Activated T-helper 2 cell treated with anti-CD3 and anti-CD28 coated beads, Interferon-gamma antibody, Interleukin-2, Interleukin-4, amounts not matched to agents 10 μg/mL and 5 μg/mL and 100 μg/mL, durations not matched to agents 14 hours and 24 hours and 36 hours (primary cell): ENCODE measurements at places on chromosomes 12 and 14.
A peak's percentile ranks its signal among the peaks of the same experiment; 100 is the strongest.

GRCh38 chr14:23613242-23614070 lies 22.7 kb upstream of the DHRS2 start:
- DNase-seq: no peak

GRCh38 chr12:84077679-84078078 lies 834.9 kb downstream of the SLC6A15 start:
- no peak for DNase-seq

DNA sequence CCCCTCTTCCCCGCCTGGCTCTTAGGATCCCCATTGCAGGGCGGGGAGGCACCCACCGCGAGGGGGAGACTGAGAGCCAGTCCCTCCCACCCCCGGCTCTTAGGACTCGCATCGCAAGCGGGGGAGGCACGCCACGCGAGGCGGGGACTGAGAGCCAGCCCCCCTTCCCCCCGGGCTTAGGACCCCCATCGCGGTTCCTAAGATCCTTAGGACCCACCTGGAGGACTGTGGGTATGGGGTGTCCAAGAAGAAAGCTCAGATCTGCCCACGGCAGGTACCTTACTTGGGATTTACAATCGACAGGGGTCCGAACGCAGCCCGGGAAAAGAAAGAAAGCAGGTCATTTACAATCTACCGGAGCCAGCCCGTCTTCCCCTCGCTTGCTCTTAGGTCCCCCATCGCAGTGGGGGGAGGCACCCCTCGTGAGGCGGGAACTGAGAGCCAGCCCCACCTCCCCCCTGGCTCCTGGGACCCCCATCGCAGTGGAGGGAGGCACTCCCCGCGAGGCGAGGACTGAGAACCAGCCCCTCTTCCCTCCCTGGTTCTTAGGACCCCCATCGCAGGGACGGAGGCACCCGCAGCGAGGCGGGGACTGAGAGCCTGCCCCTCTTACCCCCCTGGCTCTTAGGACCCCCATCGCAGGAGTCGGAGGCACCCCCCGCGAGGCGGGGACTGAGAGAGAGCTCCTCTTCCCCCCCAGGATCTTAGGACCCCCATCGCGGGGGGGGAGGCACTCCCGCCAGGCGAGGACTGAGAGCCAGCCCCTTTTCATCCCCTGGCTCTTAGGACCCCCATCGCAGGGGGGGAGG lies 43.7 kb downstream of the DDX11 start:
- peak; percentile 24 for DNase-seq

GRCh38 chr12:132948146-132949066 lies 7.7 kb downstream of the ZNF605 start:
- no peak for DNase-seq

DNA sequence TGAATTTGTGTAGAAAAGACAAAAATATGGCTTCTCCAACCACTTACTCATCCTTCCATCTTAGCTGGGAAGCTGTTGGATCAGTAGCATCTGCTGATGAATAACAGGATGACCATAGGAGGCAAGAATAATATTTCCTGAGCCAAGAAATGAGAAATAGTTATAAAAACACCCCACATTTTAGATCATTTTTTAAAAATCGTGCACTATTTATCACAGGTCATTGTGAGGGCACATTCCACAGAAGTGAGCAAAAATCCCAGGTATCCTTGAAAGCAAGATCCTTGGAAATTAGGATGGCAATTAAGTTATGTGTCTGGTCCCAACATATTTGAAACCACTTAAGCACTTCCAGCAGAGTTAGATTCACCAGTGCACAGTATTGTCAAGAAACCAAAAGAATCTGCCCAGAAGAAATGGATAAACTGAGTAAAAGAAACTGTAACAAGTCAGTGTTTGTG lies 8.4 kb downstream of the FAR2 start:
- no peak for DNase-seq

DNA sequence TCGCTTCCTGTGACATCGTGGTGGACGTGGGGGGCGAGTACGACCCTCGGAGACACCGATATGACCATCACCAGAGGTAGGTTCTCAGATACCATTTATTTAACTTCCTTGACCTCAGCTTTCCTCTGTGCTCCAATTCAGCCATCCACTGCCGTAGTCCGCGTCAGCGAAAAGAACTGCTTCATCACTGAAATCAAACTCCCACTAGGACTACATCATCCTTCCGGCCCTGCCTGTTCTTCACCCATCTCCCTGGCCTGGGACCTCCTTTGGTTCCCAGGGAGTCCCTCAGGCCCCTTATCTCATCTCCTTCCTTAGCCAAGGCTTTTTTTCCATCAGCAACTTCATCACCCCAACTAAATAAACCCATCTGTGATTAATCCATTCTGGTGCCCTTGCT lies 692 bp downstream of the MYG1 start:
- DNase-seq: no peak

DNA sequence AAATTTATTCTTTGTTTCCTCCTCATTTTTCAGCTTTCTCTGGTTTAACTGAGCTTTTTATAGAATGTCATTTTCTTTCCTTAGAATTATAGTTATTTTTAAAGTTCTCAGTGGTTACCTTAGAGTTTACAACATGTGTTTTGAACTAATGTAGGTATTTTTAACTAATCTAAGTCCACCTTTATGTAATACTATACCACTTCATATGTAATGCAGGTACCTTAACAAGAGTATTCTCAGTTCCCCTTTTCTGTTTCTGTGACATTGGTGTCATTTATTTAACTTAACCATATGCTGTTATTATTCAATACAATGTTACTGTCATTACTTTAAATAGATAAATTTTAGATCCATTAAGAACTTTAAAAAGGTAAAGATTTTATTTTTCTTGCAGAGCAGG lies 30.3 kb upstream of the KCNC2 start:
- no peak for DNase-seq

GRCh38 chr12:30610718-30611117 lies 85.0 kb downstream of the IPO8 start:
- DNase-seq: no peak

- DNase-seq: no peak
Measured at GRCh38 chr12:93707836-93708235, 30.7 kb downstream of the CRADD start.

DNA sequence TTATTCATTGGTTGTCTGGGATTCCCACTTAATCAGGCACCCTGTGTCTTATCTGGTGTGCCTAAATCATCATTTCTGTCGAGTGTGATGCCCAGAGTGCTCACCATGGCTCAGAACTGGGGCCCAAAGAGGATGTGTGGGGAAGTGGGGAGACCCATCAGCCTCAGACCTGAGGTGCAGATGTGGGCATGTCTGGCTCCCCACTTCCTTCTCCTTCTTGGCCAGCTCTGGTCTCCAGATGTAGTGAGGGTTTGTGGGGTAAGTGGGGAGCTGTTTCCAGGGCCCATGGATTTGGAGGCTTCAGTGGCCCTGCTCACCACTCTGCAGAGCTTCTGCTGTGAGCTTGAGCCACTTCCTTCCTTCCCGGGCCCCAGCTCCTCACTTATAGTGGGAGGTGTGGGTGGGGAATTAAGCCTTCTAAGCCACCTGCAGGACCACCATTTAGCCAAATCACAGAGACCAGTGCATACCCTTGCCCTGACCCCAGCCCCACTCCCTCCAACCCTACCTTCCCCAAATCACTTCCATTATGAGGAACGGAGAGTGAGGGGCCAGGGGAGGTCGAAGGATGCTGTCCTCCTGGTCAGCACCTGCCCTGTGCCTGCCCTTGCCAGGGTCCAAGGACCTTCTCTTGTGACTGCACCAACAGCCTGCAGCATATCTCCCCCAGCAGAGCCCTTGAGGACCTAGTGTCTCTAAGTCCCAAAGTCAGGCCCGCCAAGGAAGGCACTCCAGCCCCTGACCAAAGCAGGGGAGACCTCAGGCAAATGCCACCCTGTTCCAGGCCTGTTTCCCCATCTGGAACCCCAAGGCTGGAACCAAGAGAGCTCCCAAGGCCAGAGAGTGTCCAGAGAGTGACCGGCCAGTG lies 278.2 kb upstream of the RTL1 start:
- DNase-seq: no peak

DNA sequence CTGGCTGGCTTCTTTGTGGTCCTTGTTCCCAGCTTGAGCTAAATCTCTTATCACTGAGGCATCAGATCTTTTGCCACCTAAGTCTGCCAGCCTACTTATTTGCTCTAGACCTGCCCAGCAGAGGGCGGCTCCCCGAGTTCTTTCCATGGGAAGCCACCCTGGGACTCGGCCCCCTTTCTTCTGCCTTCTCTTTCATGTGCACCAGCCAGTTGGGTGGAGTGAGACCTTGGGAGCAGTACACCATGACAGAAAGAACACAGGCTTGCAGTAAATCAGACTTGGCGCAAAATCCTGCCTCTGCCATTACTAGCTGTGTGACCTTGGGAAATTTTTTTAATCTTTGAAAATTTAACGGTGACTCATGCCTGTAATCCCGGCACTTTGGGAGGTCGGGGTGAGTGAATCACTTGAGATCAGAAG lies 7.4 kb downstream of the SMAGP start:
- no peak for DNase-seq

DNA sequence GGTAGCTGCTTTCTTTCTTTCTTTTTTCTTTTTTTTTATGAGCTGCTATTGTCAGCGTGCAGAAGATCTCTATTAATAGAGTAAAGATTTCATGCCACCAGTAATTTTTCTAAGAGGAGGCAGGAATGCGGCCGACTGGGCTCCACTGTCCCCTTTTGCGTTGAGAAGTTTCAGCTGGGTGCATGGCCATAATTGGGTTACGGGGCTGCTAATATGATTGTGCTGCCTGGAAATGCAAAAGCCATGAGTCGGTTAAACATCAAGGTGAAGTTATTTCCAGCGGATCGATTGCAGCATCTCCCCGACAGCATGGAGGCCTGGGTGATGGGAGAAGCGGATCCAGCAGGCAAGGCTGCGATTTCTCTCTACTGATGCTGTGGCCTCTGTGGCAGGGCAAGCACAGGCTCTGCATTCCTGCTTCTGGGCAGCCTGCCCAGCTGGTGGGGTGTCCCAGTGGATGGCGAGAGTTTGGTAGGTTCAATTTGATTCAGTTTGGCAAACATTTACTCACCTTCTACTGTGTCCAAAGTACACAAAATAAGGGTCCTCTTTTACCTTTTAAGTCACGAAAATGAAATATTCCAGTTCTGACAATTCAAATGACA lies 54.4 kb upstream of the PRMT8 start:
- no peak for DNase-seq

DNA sequence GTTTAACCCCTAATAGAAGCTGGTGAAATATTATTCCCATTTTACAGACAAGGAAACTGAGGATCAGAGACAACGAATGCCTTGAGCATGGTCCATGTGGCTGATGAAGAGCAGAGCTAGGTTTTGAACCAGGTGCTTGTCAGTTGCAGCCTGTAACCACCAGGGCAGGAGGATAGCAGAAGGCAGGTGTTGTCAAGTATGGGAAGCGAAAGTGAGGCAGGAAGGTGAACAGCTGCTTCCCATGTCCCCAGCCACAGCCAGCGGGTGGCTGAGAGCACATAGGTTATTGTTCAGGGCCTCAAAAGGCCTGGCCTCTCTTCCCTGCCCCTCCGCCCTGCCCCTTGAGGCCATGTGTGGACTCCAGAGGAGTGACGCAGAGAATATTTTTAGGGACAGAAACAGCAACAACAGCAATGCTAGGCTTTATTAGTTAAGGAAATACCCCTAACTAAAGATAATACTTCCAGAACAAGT lies 39.6 kb downstream of the IQSEC3 start:
- DNase-seq: no peak

DNA sequence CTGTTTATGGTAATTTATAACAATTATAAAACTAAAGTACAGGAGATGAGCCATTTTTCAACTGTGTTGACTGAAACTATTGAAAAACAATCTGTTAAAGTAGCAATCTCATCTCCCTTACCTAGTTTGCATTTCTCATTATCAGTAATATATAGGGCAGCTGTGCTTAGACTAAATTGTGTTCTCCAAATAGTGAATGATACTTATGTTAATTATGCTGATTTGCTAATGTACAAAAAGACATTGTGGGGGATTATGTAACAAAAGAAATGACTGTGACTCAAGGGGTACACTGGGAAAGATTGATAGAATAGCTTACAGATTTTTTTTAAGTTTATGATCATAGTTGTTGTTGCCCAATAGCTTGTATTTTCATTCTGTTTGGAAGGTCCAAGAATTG lies 207.7 kb downstream of the FUT8 start:
- no peak for DNase-seq

- peak; percentile 83 for DNase-seq
Measured at GRCh38 chr12:107320033-107320928, 226.9 kb upstream of the CRY1 start.

DNA sequence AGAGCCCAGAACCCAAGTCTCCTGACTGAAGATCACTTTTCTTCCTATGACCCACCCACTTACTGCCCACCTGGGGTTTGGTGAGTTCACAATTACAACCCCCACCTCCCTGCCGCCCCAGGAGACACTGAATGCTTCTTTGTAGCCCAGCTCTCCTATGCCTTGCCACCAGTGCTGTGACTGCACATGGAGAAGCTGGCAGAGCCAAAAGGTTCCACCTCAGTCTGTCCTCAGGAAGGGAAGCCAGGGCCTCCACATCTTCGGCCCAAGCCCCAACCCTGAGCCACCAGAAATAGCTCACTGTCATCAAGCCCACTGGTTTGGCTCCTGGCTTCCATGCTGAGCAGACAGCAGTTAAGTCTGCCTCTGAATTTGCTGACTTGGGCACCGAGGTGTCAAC lies 25.6 kb downstream of the OTUB2 start:
- no peak for DNase-seq

GRCh38 chr12:115710104-115710564 lies 567.4 kb downstream of the MED13L start:
- DNase-seq: no peak

GRCh38 chr12:87382436-87382835 lies 646.8 kb downstream of the C12orf50 start:
- no peak for DNase-seq

DNA sequence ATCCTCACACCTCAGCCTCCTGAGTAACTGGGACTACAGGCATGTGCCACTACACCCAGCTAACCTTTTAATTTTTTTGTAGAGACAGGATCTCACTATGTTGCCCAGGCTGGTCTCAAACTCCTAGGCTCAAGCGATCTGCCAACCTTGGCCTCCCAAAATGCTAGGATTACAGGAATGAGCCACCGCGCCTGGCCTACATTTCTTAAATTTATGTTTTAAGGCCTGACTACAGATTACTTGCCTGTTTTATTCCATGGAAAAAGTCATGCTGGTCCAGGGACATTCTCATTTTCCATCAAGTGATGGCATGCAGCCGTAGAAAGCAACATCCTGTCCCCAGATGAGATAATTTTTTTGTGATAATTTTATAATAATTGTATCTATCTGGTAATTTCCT lies 6.1 kb downstream of the CD9 start:
- DNase-seq: no peak

GRCh38 chr14:21108791-21109190 lies 7.9 kb downstream of the TMEM253 start:
- DNase-seq: no peak

- no peak for DNase-seq
Measured at GRCh38 chr14:93731753-93732152, 56.5 kb downstream of the PRIMA1 start.
